ENCODE measurements at places on chromosomes 3 and 15.

GRCh38 chr3:114331007-114331406 is 37.2 kb downstream of the TIGIT start:
- no peak for DNase-seq

DNA sequence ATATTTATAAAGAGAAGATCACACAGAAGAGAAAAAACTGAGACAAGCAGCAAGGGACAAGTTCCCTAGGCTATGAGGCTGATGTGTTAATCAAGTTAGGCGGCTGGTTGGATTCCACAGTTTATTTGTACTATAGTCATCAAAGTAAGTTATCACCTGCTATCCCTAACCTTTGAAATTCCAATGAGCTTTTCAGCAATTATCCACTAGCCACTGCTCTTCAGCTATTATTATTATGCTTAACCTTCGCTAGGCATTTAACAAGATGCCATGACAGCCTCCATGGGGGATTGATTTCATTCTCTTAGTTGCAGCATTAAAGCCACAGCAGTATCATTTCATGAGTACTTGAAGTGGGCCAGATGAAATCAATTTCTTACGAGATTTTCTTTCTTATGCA is 699.5 kb upstream of the NAALADL2 start:
- no peak for DNase-seq

DNA sequence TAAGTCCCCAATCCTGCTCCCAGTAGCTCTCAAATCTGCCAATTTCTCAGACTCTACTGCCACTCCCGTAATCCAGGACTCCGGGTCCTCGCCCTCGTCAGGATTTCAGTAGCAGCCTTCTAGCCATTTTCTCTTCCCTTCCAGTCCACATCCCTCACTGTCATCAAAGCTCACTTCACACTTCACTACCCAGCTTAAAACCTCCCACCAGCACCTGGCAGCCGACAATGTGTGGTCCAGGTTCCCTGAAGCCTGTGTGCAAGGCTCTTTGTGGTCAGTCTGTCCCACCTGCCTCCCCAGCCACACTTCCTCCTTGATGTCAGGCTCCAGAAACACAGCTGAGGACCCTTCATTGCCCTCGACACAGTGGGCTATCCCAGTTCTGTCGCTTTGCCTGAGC is 304.5 kb upstream of the ROPN1 start:
- DNase-seq: no peak

DNA sequence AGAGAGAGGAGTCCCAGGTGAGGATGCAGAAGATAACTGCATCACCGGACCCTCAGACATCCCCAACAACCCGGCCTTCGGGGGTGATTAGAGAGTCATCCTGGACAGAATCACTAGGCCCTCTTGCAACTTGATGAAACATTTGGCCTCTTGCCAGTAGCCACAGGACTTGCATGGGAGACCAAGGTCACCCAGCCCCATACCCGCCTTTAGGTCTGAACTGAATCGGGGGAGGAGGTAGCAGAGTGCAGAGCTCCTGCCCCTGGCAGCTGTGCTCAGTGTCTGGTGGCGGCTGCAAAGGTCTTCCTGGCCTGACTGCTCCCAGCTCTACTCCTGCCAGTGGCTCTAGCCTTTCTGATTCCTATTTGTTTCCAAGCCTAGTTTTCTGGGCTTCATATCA is 12.4 kb downstream of the PIF1 start:
- DNase-seq: no peak
